Stimulated activated CD8-positive, alpha-beta memory T cell treated with anti-CD3 and anti-CD28 coated beads, Interleukin-7, amount 100 ng/mL, for 24 hours (primary cell): ENCODE measurements at places on chromosomes 6 and 20.

GRCh38 chr6:71181565-71181964 is 107.0 kb upstream of the OGFRL1 start:
- DNase-seq: no peak

- no peak for DNase-seq
Observed at GRCh38 chr20:45341939-45342854, 6.0 kb downstream of the SDC4 start.

DNA sequence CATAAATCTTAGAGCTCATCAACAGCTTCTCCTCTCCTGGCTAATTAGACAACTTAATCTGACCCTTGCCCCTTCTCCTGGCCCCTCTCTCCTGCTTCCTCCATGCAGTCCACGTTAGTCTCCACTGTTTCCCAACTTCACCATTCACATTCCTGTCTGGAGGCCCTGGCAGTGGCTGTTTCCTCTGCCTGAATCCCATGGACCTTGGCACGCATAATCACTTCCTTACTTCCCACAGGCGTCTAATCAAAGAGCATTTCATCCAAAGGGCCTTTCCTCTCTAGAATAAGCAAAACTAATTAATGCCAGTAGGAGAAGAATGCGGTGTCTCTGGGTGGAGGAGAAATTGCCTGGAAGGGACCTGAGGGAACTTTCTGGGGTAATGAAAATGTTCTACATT is 16.4 kb upstream of the XRN2 start:
- no peak for DNase-seq

- no peak for DNase-seq
Observed at GRCh38 chr6:29500594-29500993, 12.8 kb upstream of the MAS1L start.

- DNase-seq: no peak
Observed at GRCh38 chr6:20716865-20717264, 182.6 kb downstream of the CDKAL1 start.

GRCh38 chr20:58990651-58991445 is 9.8 kb downstream of the NELFCD start:
- DNase-seq: no peak

DNA sequence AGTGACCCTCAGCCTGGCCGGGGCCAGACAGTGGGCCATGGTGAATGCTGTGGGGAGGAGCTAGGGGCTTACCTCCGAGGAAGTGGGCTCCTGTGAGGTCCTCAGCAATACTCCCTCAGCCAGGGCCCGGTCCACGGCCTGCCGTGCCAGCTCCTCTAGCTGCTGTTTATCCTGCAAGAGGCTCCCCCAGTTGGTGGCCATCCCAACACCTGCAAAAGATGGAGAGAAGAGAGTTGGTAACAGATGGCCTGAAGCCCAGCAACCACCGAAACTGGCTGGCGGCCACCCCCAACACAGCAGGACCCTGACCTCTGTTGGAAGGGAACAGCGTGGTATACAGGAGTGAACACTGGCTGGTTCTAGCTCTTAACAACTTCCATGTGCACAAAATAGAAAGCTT is 4.0 kb downstream of the GSS start:
- no peak for DNase-seq

DNA sequence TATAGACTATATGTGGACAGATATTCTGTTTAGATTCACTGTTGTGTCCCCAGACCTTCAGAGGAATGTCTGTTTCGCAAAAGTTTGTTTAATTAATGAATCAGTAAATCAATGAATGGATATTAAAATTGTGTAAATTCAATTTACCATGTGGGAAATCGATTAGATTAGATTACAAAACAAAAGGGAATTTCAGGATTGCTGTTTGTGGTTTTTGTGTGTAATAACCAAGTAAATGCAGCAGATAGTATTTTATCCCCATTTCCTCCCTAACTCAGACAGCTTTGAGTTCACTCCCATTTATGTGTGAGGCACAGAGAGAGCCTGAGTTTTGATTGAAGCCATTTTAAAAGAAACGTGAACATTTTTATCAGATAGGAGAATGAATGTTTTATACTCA is 214.8 kb downstream of the ADGB start:
- DNase-seq: no peak

DNA sequence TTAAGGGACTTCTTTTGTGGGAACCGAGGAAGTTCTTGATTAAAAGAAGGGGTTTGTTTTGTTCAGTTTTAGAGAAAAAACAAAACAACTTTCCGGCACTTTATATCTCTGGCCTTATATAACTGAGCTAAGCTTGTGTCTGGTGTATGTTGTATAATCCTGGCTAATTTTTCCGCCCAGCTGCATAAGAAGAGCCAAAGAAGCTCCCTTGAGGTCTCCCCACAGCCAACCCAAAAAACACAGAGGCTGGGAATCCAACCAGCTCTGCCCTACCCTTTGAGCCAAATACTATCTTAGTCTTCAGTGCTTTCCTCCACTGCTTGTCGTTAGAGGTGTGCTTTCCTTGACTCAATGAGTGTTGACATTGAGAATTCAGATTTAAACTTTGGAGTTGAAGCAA is 45.5 kb upstream of the RNF146 start:
- DNase-seq: no peak

- no peak for DNase-seq
Observed at GRCh38 chr6:165846123-165846966, 183.3 kb upstream of the PDE10A start.
